Left hindlimb (tissue), 1 donor: ENCODE measurements at places on chromosomes 7 and 10.
A peak's percentile ranks its signal among the peaks of the same experiment; 100 is the strongest.

GRCh38 chr10:33237736-33238624, 96.5 kb downstream of the NRP1 start:
- no peak for DNase-seq

DNA sequence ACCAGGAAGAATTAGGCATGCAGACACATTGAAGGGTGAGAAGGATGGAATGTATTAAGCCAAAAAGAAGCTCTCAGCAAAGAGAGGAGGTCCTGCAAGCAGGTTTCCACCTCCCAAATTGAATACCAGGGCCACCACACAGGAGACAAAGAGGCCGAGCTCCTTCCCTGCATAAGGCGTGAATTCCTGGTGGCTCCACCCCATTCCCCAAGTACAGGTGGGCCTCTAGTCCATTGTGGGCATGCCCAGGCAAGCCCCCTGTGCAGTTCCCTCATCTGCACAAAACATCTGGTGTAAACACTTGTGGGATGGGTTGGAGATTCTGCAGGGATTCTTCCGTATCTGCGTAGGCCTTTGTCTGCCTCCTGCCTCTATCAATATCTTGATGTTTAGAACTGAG, 817.5 kb downstream of the NRG3 start:
- DNase-seq: no peak

DNA sequence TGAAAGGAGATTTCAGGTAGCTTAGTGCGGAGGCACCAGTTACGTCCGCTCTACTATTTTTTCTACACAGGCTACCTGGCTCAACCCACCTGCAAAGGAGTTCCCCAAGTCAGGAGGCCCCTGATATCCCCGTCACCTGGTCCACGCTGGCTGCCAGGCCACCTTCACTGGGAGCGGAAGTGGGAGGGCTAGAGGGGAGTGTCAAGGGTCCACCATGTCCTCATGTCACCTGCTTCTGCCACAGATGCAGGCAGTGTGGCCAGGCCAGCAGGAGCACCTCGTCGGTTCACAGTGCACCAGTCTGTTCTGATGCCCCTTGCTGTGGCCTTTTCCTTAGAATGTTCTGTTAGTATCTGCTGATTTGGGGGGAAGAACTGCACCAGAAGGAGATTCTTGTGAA, 16.9 kb downstream of the NOM1 start:
- DNase-seq: no peak

DNA sequence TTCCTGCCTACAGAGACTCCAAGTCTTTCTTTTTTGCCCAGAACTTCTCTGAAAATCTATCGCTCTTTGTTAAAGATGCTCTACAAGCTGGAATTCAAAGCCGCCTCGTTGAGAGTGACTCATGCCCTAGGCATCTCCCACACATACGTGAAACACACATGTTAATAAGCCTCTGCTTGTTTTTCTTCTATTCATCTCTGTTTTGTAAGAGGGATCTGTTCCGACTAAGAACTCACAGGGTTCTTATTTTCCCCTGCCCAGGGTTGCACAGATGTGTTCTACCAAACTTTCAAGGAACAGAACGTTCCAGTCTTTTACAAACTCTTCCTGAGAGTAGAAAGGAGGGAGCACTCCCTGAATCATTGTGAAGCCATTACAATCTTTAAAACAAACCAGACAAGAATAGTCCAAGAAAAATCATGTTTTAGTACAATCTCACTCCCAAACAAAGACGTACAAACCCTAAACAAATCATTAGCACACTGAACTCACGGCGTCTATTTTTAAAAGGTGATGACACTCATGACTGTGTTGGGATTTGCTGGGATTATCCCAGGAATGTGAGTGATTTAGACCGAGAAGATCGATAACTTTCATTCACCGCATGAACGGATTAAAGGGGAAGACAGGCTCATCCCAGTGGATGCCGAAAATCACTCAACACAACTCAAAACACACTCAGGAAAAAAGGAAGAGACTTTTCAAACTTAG, 55.3 kb upstream of the INPP5A start:
- DNase-seq: no peak

DNA sequence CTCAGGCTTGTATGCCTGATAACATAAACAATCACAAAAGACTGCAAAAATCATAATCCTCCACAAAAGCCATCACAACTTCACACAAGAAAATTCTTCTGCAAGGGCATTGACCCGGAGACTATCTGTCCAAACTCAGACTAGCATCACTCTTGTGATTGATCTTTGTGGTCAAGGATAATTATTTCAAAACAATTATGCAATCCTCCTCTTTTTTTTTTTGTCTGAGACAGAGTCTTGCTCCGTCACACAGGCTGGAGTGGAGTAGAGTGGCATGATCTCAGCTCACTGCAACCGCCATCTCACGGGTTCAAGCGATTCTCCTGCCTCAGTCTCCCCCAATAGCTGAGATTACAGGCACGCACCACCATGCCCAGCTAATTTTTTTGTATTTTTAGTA, 22.2 kb downstream of the CDNF start:
- no peak for DNase-seq

DNA sequence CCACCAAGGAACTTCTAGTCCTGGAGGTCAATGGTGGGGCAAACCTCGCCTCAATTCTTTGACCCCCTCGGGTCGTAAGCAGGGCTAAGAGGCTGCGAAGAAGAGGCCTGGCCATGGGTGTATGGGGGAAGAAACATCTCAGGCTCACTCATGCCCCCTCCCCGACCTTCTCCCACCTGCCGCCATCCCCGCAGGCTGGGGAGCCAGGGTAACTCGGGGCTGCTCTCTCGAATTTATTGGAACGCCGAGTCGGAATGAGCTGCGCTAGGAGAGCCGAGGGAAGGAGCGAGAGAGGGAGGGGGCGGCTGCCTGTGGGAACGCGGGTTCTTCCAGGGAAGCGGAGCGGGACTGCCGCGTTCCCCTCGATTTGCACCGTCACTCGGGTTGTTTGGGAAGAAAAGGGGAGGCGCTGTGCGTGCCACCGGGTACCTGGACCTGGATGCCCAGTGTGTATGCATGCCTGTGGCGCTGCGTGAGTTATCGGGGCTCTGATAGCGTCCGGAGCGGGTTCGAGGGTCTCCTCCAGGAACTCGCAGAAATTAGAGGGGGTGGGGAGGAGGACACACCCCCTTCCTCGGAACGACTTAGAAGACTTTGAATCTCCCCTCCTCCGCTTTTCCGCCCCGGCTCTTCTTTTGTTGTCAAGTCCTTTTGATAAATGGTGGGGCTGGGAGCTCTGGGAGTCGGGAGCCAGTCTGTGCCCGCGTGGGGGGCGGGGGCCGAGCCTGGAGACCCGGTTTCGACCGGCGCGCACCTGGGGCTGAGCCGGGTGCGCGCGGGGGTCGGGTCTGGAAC, 1.8 kb upstream of the ZNF503 start:
- peak; percentile 63 for DNase-seq

GRCh38 chr7:125436220-125436619, 506.6 kb upstream of the POT1 start:
- DNase-seq: no peak

GRCh38 chr7:5177060-5177459, 13.0 kb upstream of the WIPI2 start:
- no peak for DNase-seq

GRCh38 chr10:129594811-129595210, 127.8 kb downstream of the MGMT start:
- DNase-seq: no peak

- DNase-seq: no peak
Observed at GRCh38 chr10:380313-380940, 245.2 kb downstream of the ZMYND11 start.

- DNase-seq: no peak
Observed at GRCh38 chr7:39979406-39980073, 29.5 kb downstream of the CDK13 start.

DNA sequence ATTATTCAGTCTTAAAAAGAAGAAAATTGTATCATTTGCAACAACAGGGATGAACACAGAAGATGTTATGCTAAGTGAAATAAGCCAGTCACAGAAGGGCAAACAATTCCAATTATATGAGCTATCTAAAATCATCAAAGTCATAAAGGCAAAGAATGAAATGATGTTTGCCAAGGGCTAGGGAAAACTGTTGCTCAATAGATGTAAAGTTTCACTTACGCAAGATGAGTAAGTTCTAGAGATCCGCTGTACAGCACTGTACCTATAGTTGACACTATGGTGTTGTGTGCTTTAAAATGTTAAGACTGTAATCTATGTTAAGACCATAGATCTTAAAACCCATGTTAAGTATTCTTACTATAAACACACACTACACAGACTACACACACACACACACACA, 904.6 kb upstream of the LRRN3 start:
- DNase-seq: no peak

- DNase-seq: no peak
Observed at GRCh38 chr10:52437205-52437646, 123.1 kb downstream of the DKK1 start.

GRCh38 chr10:94186722-94187121, 176.0 kb downstream of the NOC3L start:
- DNase-seq: no peak

- no peak for DNase-seq
Observed at GRCh38 chr7:33869176-33869575, 36.2 kb upstream of the BMPER start.

DNA sequence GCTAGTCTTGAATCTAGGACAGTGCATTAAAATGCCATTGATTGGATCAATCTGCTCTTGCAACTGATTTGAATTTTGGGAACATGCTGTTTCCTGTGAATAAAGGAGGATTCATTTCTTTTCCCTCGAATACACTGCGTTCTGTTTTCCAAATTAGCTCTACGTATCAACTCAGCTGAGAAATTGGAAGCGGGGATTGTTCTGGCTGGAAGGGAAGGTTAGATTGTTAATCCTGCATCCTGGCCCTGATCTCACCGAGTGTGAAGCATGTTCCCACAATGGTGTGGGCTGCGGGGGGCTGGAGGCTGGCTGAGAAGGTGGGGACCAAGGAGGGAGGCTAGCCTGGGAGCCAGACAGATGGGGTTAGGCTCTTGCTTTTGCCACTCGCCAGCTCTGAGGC, 17.6 kb downstream of the HTRA1 start:
- no peak for DNase-seq

- no peak for DNase-seq
Observed at GRCh38 chr7:49443515-49443914, 329.9 kb upstream of the VWC2 start.

GRCh38 chr7:133539016-133539415, 286.1 kb downstream of the EXOC4 start:
- no peak for DNase-seq

- no peak for DNase-seq
Observed at GRCh38 chr7:102832674-102833073, 80.1 kb upstream of the LRRC17 start.

GRCh38 chr7:53205006-53205405, 169.6 kb downstream of the POM121L12 start:
- DNase-seq: no peak

DNA sequence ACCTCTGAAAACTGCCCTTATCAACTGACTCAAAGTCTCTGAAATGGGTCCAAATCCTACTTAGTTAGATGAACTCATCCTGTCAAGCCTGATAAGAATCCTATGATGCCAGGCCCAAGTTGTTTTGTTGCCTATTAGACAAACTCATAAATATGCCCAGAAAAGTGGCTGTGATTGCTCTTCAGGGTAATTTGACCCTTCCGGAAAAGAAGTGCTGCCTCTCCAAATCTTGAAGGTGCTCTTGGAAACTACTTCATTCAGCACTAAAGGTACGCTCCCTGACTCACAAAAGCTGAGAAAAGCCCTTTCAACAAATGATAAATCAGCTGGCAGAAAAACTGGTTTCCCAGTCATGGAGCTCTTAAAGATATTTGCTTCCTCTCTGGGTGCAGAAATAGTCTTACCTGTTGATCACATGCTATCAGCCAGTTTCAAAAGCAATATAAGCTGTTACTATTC, 6.7 kb downstream of the IFIT5 start:
- no peak for DNase-seq

DNA sequence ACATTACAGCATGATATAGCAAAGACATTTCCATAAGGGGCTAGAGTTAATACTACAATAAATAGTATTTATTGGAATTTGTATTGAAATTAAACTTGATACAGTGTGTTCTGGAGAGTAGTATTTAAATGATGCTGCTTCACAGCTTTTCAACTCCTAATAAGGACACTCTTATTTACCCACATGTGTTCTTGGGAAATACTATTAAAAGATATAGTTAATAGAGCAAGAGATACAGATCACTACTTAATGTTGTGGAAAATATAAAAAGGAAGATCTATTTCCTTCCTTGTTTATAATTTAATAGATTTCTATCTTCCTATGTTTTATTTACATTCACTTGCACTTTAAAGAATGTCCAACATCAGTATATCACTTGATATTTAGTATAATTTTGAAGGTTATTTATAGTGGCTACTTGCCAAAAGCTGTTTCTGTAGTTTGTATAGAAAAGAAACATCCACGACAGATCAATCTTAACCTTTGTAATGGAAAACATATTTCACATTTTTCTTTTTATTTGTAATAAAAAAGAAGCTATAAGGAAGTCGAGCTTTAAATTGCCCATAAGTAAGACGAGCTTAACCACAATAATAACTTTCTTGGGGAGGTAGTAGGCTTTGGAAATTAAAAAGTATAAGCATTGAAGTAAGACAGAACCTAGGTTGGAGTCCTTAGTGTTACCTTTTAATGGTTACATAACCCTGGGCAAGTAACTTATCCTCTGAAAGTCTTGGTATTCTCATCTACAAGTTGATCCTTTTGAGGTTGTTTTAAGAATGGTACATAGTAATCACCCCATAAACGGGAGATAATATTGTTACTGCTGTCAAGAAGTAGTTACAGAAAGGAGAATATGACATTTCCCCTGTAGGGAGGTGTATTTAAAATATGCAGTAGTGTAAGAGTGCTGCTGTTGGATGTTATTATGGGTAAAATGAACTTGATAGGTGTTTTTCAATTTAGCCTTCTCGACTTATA, 32.8 kb downstream of the CPED1 start:
- no peak for DNase-seq

DNA sequence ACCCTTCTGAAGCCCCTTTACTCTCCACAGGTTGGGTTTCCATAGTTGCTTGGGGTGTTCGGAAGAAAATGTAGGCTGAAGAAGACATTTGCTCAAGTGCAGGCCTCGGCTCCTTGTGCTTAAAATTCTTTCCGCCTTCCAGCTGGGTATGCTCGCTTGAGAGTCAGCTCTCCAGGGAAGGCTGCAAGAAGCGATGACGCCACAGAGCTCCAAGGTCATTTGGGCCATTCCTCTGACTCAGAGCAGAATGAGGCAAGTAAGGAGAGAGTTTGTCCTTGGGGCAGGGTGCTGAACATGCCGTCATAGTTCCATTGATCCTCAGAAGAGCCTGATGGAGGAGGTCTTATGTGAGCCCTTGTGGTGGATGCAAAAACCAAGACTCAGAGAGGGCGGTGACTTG, 27.4 kb upstream of the HSPA12A start:
- DNase-seq: no peak

GRCh38 chr7:4174451-4174850, 507.6 kb upstream of the FOXK1 start:
- DNase-seq: no peak

DNA sequence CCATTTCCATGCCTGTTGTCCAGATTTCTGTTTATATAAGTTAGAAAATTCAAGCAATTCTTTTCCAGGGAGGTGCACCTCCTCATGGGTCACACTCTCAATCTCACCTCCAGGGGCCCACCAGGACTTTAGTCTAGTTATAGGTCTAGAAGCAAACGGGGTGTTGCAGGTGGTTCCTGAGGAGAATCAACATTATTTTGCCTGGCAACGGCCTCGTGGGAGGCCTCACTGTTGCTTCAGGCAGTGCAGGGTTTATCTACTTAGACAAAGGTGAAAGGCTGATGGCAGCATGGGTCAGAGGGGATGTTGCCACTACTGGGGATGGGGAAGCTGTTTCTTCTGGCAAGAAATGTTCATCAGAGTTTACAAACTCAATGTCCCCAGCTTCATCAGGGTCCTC, 56.7 kb upstream of the LRRC18 start:
- no peak for DNase-seq

GRCh38 chr7:28771906-28772622, 186.1 kb downstream of the TRIL start:
- DNase-seq: no peak
